ENCODE measurements at places on chromosomes 3 and 15.

- no peak for DNase-seq
Observed at GRCh38 chr3:99859825-99860224, 42.2 kb downstream of the CMSS1 start.

DNA sequence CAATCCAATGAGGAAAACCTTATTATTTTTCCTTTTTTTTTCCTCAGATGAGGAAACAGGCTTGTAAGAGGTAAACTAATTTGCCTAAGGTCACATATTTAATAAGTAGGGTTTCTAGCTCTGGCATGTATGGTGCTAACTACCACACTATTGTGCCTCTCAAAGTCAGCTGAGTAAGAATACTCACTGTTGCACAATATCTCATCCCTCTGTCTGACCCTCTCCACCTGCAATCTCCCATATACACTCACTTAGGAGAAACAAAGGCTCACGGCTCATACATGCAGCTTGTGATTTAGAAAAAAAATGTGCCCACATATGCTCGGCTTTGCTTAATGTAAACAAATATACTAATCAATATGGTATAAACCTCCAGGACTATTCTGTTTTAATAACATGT lies 10.4 kb upstream of the ARIH1 start:
- DNase-seq, result no peak

- no peak for DNase-seq
Observed at GRCh38 chr15:31264559-31265089, 62.0 kb upstream of the KLF13 start.

DNA sequence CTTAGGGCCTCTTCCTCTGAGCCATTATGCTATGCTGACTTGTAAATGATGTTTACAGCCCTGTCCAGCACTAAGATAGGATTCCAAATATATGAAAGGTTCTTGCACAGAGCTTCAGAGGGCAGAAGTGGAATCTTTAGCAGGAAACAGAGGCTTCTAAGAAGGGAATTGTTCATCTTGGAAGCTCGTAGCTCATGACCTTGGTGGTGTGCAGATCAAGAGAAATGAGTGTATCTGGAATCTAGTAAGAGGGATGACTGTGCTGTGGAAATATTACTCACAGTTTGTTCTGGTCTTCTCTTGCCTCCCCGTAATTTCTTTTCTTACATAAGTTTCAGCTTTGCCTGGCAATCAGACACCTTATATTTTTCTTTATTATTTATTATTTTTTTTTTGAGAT lies 175.8 kb downstream of the SPATA16 start:
- DNase-seq, result no peak

GRCh38 chr15:63015618-63016017 lies 26.9 kb upstream of the TPM1 start:
- no peak for DNase-seq

DNA sequence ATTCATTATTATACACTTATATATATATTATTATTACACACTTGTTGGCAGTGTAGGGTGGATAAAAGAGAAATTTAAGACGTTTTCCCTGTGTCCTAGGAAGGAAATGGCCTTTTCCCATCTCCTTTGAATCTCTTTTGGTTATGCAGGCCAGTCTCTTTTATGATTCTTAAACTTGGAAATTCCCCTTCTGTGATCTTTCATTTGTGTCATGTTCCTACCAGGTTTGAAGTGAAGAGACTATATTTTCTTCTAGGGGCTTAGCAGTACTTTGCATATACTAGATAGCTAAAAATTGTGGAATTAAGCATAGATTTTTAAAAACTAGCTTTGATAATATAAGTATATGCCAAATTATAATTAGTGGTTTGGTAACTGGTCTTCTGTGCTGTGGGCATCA lies 58.5 kb downstream of the BBX start:
- no peak for DNase-seq

- DNase-seq, result peak; percentile 37
Observed at GRCh38 chr3:182568261-182568660, 225.0 kb upstream of the ATP11B start.

GRCh38 chr15:98547741-98548138 lies 100.6 kb upstream of the IGF1R start:
- no peak for DNase-seq

DNA sequence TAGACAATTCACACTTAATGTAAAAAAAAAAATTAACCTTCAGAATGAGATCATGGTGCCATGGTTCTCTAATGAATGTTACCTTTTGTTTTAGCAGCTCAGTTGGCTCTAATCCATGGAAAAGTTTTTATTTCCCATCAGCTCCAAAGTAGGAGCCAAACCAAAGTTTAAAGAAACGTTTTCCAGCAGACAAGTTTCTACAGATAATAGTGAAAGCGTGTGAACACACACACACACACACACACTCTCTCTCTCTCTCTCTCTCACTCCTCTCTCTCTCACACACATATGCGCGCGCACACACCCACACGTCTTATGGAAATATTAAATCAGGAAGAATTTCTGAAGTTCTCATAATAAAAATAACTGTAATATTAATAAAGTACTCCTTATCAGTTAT lies 46.9 kb downstream of the MBNL1 start:
- DNase-seq, result no peak

- no peak for DNase-seq
Observed at GRCh38 chr15:63474810-63475316, 29.5 kb upstream of the USP3 start.

DNA sequence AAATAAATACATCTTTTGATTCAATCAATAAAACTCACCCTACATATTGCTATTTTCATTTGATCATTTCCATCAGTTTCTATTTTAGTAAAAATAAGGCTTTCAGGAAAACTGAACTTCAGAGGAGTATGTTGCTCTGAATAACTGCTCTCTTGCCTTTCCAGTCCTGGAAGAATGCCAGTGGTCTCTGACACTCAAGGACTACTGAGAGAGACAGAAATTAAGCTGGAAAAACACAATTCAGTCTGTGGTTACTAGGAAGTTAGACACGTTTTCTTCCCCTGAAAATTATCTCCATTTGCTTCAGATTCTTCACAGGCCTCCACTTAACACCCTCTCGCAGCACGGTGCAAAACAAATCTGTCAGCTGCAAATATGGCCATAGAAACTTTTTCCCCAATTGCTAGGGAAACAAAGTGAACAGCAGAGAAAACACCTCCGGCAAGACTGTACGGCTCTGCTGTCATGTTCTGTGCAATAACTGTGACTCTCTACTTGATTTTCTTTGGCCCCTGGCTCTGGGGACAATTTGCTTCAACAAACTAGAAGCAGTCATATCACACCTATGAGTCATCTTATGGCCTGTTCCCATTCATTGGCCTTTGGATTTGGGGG lies 353.0 kb downstream of the MAGI1 start:
- DNase-seq, result no peak

DNA sequence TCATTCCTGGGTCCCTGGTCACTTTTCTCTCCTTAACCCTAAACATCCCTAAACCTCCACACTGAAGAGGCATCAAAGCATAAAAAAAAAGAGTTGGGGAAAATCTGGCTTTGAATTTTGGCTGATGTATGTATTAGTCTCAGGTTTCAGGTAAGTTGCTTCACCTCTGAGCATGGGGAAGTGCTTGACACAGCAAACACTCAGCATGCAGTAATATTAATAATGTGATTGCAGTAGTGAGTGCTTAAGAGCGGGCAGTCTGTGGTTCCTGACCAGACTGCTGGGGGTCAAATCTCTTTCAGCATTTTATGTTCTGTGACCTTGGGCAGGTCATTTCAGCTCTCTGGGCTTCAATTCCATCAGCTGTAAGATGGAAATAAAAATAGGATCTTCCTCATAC lies 467.9 kb downstream of the SOX2 start:
- DNase-seq, result no peak

GRCh38 chr3:127215714-127216414 lies 22.9 kb downstream of the PRR23E start:
- DNase-seq, result no peak

DNA sequence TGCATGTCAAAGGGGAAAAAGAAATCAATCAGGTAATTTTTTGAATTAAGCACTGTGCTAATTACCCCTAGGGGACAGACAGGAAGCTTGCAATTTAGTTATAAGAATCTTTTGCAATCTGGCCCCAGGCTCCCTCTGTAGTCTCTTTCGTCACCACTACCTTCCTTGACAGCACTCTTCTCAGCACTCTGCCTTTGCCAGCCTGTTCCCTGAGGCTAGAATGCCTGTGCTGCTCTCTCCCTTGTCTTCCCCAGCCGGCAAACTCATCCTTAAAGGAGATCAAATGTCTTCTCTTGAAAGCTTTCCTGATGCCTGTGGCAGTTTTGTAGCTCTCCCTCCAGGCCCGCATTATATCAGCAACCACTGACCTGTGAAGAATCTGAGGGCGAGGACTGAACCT lies 32.4 kb upstream of the PRTG start:
- no peak for DNase-seq

- no peak for DNase-seq
Observed at GRCh38 chr3:168341956-168342936, 246.5 kb upstream of the GOLIM4 start.

GRCh38 chr3:136122006-136122405 lies 74.1 kb downstream of the MSL2 start:
- no peak for DNase-seq

GRCh38 chr3:174340624-174341587 lies 518.2 kb upstream of the NAALADL2 start:
- DNase-seq, result no peak

GRCh38 chr3:34022147-34022546 lies 223.7 kb downstream of the PDCD6IP start:
- no peak for DNase-seq

GRCh38 chr3:127119693-127120464 lies 73.1 kb upstream of the PRR23E start:
- no peak for DNase-seq

DNA sequence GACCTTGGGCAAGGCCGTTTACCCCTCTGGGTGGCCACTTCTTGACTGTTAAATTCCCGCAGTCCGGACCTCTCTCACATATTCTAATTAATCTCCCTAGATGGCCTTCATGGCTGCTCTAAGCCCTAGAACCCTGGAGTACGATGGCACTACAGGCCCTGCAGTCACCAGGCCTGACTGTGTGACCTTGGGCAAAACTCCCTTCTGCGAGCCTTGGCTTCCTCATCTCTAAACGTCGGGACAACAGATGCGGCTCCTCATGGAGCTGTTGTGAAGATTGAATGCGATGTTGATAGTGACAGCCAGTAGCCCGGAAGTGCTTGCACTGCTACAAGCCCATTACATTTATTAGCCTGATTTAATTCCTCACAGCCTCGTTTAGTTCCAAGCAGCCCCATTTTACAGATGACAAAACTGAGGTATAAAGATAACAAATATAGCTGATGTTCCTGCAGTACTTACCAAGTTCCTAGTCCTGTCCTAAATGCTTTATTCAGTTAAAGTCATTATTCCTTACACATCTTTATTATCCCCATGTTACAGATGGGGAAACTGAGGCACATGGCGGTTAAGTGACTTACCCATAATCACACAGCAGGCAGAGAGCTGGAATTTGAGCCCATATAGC lies 10.3 kb downstream of the EPHB3 start:
- DNase-seq, result no peak

- DNase-seq, result no peak
Observed at GRCh38 chr15:73694419-73694818, 10.2 kb downstream of the CD276 start.

- DNase-seq, result no peak
Observed at GRCh38 chr3:163490119-163490518, 1588.2 kb downstream of the SI start.

GRCh38 chr3:141710121-141710520 lies 28.0 kb upstream of the RNF7 start:
- DNase-seq, result no peak

- DNase-seq, result no peak
Observed at GRCh38 chr3:71979175-71979574, 194.2 kb upstream of the PROK2 start.

GRCh38 chr3:78868570-78868969 lies 899.2 kb downstream of the ROBO1 start:
- no peak for DNase-seq

GRCh38 chr3:181316482-181316881 lies 326.9 kb upstream of the DNAJC19 start:
- no peak for DNase-seq

DNA sequence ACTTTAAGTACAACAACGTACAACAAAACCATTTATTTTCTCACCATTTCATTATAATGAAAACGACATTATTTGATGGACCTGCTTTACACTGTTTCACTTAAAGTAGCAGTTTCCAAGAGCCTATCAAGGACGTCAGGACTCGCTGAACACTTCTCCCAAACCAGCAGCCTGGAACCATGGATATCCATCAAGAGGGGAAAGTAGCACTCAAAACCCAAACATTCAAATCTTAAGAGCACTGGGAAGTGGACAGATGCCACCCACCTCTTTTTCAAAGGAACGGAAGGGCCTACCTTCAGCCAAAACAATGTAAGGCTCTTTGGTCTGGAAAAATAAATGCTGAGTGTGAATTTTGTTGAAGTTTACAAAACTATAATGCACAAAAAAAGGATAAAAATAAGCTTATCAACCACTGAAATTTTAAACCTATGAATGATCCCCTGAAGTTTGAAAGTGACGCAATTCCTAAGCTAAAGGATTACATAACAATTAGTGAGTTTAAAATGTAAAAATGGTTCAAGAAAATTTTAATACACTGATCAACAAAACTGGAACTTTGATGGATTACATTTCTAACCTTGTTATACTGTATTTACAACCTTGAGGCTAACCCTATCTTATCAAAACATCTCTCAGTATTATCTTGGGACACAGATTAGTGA lies 4.6 kb downstream of the PIK3R4 start:
- DNase-seq, result no peak

GRCh38 chr3:52403271-52403841 lies 41.5 kb downstream of the SEMA3G start:
- no peak for DNase-seq

DNA sequence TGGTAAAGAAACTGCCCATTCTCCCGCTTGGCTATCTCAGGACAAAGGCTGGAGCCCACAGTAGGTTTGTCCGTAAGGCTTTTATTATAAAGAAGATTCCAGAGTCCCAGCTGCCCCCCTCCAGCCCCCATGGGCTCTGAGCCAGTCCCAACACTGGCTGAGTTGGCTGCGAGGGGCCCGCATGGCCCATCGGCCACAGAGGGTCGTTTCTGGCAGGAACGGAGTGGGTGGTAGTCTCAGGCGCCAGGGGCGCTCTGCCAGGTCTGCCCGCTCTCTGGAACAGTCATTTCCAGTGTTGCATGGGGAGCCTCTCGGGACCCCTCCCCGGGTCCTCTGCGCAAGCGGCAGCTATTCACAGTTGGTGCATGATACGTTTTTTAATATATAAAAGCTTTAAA lies 12.2 kb downstream of the H1-8 start:
- DNase-seq, result no peak

- DNase-seq, result peak; percentile 17
Observed at GRCh38 chr3:161508852-161509477, 12.4 kb downstream of the OTOL1 start.

- no peak for DNase-seq
Observed at GRCh38 chr3:197793247-197793646, 2.2 kb downstream of the LRCH3 start.

DNA sequence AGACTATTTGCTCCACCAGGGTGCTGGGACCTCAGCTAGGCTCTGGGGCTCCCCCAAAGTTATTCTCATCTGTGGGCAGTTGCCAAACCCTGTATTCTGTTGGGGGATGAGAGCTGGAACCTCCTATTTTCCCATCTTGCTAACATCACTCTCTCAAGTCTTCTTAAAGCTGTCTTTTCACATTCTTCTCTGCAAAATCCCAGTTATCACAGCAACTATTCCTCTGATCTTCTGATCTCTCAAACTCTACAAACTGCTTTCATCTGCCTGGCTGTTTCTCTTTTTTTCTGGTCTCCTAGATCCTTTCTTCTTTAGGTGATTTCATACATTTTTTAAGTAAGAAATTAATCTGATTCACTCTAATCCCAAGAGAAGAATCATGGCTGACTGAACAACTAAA lies 10.7 kb upstream of the ADAMTSL3 start:
- DNase-seq, result no peak

All from NCI-H774 (cell line).